ENCODE measurements at places on chromosomes 3 and 15.

DNA sequence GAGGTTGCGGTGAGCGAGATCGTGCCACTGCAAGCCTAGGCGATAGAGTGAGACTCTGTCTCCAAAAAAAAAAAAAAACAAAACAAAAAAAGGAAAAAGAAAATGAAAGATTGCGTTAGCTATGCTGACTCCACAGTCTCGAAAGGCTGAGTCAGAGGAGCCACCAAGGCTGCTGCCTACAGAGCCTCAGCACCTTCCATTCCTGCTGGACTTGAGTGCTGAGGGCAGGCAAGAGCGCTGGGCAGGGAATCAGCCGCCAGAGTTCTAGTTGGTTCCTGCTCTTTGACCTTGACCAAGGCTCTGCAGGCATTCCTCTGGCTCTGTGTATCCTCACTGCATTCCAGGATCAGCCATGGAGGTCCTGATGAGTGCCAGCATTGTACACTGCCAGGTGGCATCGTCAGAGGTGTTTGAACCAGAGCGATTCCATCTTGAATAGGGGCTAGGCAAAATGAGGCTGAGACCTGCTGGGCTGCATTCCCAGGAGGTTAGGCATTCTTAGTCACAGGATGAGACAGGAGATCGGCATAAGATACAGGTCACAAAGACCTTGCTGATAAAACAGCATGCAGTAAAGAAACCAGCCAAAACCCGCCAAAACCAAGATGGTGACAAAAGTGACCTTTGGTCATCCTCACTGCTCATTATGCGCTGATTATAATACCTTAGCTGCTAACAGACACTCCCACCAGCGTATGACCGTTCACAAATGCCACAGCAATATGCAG lies 5.9 kb downstream of the MESP2 start:
- no peak for DNase-seq

DNA sequence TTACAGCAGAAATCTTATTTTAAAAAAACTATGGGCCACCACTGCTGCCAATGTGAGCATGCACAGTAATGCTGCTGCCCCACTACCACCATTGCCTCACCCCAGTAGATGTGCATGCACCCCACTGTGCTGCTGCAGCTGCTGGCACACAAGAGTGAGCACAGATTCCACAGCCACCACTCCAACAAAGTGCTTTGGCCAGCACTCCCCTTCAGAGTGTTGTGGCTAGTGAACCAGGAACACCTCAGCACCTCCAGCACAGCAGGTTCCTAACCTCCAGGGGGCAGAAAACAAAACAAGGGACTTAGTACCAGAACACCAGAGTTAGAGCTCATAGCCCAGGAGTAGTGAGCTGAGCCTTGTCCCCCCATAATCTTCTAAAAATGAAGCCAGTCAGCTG lies 629.6 kb downstream of the PYDC2 start:
- DNase-seq: no peak

DNA sequence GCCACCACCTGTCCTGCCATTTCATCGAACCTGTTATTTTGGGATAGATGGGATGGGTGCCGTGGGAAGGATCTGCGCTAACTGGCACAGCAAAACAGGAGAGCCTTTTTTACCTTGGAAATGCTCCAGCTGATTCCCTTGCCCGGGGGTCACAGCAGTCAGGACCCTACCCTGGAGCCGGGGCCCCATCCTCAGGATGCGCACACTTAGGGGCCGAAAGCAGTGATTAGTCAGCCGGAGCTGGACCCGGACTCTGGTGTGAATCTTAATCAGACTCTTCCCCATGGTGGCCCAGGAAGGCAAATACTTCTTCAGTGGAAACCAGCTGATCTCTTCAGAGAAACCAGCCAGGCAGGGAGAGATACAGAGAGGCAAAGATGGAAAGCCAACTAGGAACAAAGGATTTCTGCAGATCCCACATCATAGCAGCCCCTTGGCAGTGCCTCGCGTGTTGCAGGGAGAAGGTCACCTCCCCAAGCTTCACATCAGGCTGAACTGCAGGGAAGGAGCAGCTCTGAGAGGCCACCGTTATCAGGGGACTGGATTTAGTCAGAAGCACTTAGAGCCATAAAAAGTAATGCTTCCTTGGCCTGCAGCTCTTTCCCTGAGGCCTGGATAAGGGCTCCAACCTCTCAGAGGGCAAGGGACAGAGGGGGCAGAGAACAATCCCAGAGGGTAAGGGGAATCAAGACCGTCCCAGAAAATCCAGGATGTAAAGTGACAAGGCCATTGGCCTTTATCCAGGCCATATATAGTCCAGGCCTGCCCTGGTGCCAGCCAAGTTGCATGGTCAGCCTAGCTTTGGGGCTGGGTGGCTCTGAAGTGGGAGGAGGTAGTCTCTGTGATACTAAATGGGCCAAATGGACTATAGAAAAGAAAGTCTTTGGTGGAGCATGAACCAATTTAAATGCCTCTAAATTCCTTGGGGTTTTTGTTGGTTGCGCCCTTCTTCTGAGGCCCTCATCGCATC lies 52.9 kb downstream of the WDR76 start:
- DNase-seq: no peak

- no peak for DNase-seq
These were observed 21.4 kb downstream of the CBLB start for GRCh38 chr3:105847452-105847851.

GRCh38 chr15:90212221-90213098 lies 11.3 kb downstream of the SEMA4B start:
- DNase-seq: no peak

- DNase-seq: no peak
These were observed 145.9 kb downstream of the IGF1R start for GRCh38 chr15:98794211-98794610.

DNA sequence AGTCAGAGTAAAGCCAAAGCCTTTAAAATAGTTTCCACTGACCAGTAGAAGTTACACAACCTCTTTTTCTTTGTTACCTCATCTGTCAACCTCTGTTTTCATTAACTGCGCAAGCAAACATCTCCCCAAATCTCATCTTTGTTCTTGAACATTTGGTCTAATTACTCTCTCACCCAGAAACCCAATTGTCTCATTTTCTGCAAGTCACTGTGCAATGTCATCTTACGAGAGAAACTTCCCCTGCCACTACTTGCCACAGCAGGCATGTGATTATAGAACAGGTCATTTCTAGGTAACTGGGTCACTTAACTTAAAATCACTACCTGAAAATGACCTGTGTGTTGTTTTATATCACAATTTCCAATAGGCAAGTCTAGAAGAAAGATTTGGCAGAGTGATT lies 159.4 kb downstream of the SI start:
- no peak for DNase-seq
